PC-9 (cell line): ENCODE measurements at places on chromosomes 6 and 20.

DNA sequence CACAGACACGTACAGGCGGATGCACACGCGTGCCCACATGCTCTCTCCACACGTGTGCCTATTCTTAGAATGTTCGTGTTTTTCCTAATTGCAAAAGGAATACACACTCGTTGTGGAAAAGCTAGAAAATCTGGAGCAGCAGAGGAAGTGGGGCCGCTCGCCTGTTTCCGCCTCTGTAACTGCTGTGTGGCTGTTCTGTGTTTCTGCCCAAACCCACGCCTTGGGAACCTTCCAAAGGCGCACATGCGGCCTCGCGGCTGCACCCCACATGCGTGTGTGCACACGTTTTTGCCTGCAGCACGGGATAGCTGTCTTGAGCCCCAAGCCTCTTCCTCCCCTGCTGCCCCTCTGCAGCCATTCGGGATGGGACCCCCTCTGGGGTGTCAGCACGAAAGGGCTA, 12.2 kb downstream of the SLC17A9 start:
- no peak for DNase-seq

- no peak for DNase-seq
Observed at GRCh38 chr6:38183856-38184584, 364.5 kb downstream of the ZFAND3 start.

- no peak for DNase-seq
Observed at GRCh38 chr6:75758061-75758460, 9.0 kb downstream of the MYO6 start.

- no peak for DNase-seq
Observed at GRCh38 chr6:54992789-54993188, 146.2 kb downstream of the FAM83B start.
